ENCODE measurements at places on chromosomes 1 and 21.

GRCh38 chr1:20983297-20983889 lies 193.3 kb downstream of the EIF4G3 start:
- DNase-seq = no peak

DNA sequence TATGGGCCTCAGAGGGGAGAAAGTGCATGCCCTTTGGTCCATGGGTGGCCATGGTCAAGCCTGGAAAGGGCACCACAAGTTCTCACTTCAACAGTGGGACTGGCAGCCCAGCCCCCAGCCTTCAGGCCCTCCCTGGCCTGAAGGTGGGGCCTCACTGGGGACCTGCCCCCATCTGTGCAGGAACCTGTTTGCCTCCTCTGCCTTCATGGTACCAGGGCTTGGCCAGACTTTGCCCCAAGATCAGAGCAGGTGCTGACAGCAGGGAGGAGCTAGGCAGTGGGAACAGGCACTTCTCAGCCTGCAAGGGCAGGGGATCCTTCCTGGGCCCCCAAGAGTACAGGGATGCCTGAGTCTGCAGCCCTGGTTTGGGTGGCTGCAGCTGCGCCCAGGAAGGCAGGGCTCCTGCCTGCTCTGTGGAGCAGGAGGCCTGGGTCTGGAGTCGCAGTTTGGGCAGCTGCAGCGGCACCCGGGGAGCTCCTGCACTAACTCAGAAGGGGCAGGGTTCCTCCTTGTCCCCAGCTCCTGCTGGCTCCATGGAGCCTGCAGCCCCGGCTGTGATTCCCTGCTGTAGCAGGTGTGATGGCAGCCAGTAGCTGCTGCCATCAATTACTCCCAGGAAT lies 460.1 kb upstream of the NCAM2 start:
- no peak for DNase-seq

DNA sequence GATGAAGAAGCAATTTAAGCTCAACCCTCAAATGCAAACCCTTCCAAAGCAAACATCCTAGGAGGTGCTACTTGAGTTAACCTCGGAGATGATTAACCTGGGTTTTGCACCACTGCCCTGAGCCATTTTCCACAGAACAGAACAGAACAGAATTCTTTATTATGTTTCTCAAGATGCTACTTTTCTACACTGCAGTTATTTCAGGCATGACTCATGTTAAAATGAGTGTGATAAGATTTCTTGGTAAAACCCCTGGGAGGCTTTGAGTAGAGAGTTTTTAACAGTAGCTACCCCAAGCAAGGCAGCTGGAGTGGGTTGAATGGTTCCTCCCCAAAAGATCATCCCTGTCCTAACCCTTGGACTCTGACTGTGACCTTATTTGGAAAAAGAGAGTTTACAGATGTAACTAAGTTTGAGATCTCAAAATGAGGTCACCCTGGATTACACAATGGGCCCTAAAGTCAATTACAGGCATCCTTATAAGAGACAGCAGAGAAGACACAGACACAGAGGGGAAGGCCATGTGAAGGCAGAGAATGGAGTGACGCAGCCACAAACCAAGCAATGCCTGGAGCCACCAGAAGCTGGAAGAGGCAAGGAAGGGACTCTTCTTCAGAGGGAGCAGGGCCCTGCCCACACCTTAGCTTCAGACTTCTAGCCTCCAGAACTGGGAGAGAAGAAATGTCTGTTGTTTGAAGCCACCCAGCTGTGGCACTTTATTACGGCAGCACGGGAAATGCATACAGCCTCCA lies 153.4 kb downstream of the ETS2 start:
- DNase-seq = peak; percentile 77

GRCh38 chr1:95034506-95034905 lies 38.2 kb downstream of the ALG14 start:
- DNase-seq = no peak
